ENCODE measurements at places on chromosomes 5 and 9.
A peak's percentile ranks its signal among the peaks of the same experiment; 100 is the strongest.

DNA sequence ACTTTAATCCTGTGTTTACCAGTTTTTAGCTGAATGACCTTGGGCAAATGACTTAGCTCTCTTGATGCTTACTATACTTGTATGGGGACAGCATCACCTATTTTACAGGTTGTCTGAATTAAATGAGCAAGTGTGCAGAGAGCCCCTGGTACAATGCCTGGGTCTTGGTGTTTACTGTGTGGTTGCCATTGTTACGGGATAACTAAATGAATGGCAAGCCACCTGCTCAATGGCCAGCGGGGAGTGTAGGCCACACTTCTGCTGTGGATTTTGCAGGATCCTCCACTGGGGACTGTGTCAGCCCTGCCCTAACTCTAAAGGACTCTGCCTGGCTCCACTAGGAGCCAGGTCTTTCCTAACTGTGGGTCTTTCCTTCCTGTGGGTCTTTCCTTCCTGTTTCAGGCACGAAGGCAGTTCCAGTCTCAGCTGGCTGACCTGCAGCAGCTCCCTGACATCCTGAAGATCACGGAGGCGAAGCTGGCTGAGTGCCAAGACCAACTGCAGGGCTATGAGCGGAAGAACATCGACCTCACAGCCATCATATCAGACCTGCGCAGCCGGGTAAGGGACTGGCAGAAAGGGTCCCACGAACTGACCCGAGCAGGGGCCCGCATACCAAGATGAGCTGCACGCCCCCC lies 10.3 kb upstream of the GLE1 start:
- no peak for DNase-seq
- H3K4me1 ChIP-seq, result no peaks in the 10 kb centered on the region
- H3K36me3 ChIP-seq, result peaks cover 40% of the 10 kb centered on the region
- no peak overlapping the region for H3K4me3 ChIP-seq
- H3K27me3 ChIP-seq, result no peaks in the 10 kb centered on the region
- no peak overlapping the region for H3K27ac ChIP-seq

GRCh38 chr5:17001428-17001827 lies 65.3 kb upstream of the MYO10 start:
- H3K4me1 ChIP-seq, result no peaks in the 10 kb centered on the region
- no peaks in the 10 kb centered on the region for H3K36me3 ChIP-seq
- no peaks in the 10 kb centered on the region for H3K27me3 ChIP-seq
- no peak overlapping the region for H3K4me3 ChIP-seq
- no peak overlapping the region for H3K27ac ChIP-seq

DNA sequence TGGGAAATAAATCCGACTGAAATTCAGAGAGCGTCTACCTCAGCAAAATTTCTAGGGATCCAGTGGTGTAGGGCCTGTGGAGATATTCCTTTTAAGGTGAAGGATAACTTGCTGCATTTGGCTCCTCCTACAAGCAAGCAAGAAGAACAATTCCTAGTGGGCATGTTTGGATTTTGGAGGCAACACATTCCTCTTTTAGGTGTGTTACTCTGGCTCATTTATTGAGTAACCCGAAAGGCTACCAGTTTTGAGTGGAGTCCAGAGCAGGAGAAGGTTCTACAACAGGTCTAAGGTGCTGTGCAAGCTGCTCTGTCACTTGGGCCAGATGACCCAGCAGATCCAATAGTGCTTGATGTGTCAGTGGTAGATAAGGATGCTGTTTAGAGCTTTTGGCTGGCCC lies 862.4 kb upstream of the CDH9 start:
- H3K36me3 ChIP-seq, result no peaks in the 10 kb centered on the region
- no peak overlapping the region for H3K4me3 ChIP-seq
- no peaks in the 10 kb centered on the region for H3K4me1 ChIP-seq
- H3K27ac ChIP-seq, result no peak overlapping the region

GRCh38 chr5:55445791-55446190 lies 89.0 kb downstream of the PLPP1 start:
- H3K4me1 ChIP-seq, result no peaks in the 10 kb centered on the region
- no peaks in the 10 kb centered on the region for H3K36me3 ChIP-seq
- no peak overlapping the region for H3K4me3 ChIP-seq
- no peak overlapping the region for H3K27ac ChIP-seq
- no peak for DNase-seq

- no peak overlapping the region for H3K4me3 ChIP-seq
- H3K27me3 ChIP-seq, result peaks cover 19% of the 10 kb centered on the region
- DNase-seq, result no peak
- H3K4me1 ChIP-seq, result peaks cover 3% of the 10 kb centered on the region
- H3K27ac ChIP-seq, result no peak overlapping the region
- peaks cover 2% of the 10 kb centered on the region for H3K36me3 ChIP-seq
Measured at GRCh38 chr5:96326902-96327301, 106.1 kb downstream of the PCSK1 start.

DNA sequence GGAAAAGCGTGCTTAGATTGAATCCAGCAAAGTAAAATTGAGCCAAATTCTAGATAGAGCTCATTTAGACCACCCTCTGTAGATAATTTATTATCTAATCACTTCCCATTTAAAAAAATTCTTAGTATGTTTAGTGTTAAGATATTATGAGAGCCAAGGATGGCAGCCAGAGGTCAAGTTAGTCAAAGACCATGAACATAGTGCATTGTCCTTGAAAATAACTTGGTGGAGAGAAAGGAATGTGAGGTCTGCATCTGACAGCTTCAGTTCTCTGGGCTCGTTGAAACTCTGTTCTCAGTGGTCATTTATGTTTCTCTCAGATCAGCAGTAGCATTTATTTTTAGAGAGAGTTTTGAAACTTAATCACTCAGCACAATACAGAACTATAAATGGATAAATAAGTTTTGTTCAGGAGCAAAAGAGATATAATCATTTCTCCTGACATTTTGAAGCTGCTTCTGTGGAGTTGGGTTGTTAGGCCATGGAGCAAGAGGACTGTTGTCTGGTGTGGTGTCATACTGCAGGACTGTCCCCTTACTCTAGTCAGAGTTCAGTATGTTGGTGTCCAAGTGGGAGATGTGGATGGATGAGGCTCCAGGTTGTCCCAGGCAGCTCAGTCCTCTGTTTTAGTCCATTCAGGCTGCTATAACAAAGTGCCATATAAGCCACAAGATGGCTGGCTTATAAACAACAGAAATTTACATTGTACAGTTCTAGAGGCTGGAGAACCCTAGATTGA lies 337.7 kb downstream of the FBXL7 start:
- no peaks in the 10 kb centered on the region for H3K27me3 ChIP-seq
- no peak overlapping the region for H3K27ac ChIP-seq
- H3K36me3 ChIP-seq, result no peaks in the 10 kb centered on the region
- H3K4me1 ChIP-seq, result no peaks in the 10 kb centered on the region
- no peak for DNase-seq

GRCh38 chr5:43190755-43191603 lies 1.0 kb upstream of the NIM1K start:
- DNase-seq, result no peak
- H3K4me1 ChIP-seq, result peaks cover 29% of the 10 kb centered on the region
- peaks cover 8% of the 10 kb centered on the region for H3K36me3 ChIP-seq
- H3K4me3 ChIP-seq, result peak overlapping the region; percentile 73
- H3K27me3 ChIP-seq, result peaks cover 26% of the 10 kb centered on the region

DNA sequence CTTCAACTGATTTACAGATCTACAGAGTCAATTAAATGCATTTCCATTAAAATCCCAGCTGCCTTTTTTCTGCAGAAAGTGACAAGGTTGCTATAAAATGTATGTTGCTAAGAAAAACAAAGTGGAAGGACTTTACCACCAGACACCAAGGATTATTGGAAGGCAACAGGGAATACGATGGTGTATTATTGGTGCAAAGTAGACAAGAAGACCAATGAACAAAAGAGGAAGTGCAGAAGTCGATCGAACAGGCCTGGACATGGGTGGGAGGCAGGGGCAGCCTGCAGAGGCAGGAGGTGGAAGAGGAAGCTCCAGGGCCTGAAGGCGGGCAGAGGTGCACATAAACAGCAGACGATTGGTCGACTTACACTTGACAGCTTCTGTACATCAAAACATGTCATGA lies 10.6 kb upstream of the SLC6A19 start:
- H3K27ac ChIP-seq, result no peak overlapping the region
- H3K4me3 ChIP-seq, result no peak overlapping the region
- peaks cover 23% of the 10 kb centered on the region for H3K27me3 ChIP-seq
- no peaks in the 10 kb centered on the region for H3K4me1 ChIP-seq
- no peaks in the 10 kb centered on the region for H3K36me3 ChIP-seq

DNA sequence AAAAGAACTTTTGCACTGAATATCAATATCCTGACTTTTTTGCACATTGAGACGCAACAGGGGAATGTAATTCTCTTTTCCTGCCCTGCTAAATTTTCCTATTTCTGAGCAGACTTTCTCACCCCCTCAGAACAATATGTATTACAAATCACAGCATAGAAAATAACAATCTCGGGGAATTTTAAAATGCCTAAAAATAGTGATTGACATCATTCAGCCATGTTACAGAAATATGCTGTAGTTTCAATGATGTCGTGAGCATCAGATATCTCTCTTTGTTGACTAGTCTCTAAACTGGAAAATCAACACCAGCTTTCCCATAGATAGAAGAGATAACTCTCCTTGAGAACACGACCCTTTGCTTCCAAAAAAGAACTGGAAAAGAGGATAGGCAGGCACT lies 166.7 kb downstream of the ZDHHC21 start:
- H3K4me3 ChIP-seq, result no peak overlapping the region
- H3K27me3 ChIP-seq, result peaks cover 20% of the 10 kb centered on the region
- no peaks in the 10 kb centered on the region for H3K36me3 ChIP-seq
- H3K4me1 ChIP-seq, result no peaks in the 10 kb centered on the region

DNA sequence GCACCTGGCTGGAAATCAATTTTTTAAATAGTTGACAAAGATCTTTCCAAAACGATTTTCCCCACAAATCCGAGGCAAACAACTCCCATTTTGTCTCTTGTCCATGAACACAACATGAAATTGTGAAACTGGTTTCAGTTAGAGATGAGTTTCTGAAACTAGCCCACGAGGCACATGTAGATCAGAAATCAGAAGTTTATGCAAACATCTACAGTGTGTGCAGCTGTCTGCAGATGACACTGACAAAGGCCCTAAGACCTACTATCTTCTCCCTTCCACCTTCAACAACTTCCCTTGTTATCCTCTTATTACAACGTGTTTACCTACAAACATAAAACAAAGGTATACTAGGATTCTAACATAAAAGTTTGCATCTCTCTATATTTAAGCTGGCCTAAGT lies 183.3 kb downstream of the DIRAS2 start:
- H3K4me1 ChIP-seq, result no peaks in the 10 kb centered on the region
- H3K27me3 ChIP-seq, result peaks cover 4% of the 10 kb centered on the region
- no peaks in the 10 kb centered on the region for H3K36me3 ChIP-seq
- DNase-seq, result no peak

DNA sequence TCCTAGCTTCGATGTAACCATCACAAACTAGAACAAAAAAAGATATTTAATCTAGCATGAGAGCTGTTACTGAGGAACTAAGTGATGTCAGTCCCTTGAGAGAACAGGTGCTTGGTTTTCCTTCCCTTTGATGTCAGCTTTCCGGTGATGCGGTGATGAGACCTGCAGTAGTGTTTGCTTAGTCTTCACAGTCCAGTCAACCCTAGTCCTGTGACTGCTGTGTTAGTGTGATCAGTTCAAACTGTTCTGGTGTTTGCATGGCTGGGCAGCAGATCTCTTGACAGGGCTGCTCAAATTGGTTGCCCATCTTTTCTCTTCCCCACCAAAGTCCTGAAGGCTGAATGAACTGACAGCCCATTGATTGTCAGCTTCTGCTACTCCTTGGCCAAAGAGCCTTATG lies 608.6 kb upstream of the DAB2 start:
- no peak overlapping the region for H3K27ac ChIP-seq
- DNase-seq, result no peak
- no peaks in the 10 kb centered on the region for H3K4me1 ChIP-seq

DNA sequence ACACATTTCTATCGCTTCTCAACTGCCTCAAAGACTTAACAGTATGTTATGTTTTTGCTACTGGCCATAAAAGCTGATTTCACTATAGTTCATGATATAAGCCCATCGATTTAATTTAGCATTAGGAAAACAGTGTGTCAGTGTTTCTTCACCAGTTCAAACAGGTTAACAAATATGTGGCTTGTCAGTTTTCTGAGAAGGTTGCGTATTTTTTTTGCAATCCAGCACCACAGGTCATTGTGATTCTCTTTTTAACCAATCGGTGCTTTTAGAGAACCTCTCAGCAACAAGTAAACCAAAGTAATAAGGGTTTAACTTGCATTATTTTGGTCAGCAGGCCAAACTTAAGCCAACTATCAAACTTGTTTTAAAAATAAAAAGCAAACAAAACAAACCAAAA lies 409.6 kb downstream of the NFIB start:
- DNase-seq, result no peak
- H3K4me1 ChIP-seq, result no peaks in the 10 kb centered on the region
- no peaks in the 10 kb centered on the region for H3K27me3 ChIP-seq
- H3K36me3 ChIP-seq, result no peaks in the 10 kb centered on the region

- H3K4me3 ChIP-seq, result no peak overlapping the region
- DNase-seq, result no peak
- no peaks in the 10 kb centered on the region for H3K4me1 ChIP-seq
- no peak overlapping the region for H3K27ac ChIP-seq
- H3K27me3 ChIP-seq, result no peaks in the 10 kb centered on the region
- no peaks in the 10 kb centered on the region for H3K36me3 ChIP-seq
Measured at GRCh38 chr9:31608416-31608815, 776.0 kb upstream of the ACO1 start.

- H3K36me3 ChIP-seq, result no peaks in the 10 kb centered on the region
- H3K4me3 ChIP-seq, result no peak overlapping the region
- peaks cover 10% of the 10 kb centered on the region for H3K27me3 ChIP-seq
- no peaks in the 10 kb centered on the region for H3K4me1 ChIP-seq
Measured at GRCh38 chr5:109199799-109200620, 209.8 kb downstream of the PJA2 start.

DNA sequence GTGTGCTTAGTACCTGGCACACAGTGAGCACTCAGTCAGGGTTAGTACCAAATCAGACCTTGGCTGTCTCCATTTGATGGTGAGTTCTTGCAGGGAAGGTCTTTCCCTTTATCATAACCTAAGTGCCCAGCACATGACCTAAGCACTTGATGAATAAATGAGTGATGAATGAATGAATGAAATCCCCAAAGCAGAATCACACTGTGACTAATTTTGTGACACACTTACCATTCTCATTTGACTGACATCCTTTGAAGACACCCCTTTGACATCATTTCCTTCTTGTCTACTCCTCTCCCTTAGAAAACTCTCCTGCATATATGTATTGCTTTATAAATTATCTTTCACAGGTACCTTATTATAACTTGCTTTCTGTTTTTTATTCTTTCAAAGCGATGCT lies 130.2 kb upstream of the ELL2 start:
- H3K4me1 ChIP-seq, result no peaks in the 10 kb centered on the region
- H3K27ac ChIP-seq, result no peak overlapping the region
- DNase-seq, result no peak
- H3K27me3 ChIP-seq, result no peaks in the 10 kb centered on the region

- H3K4me1 ChIP-seq, result no peaks in the 10 kb centered on the region
- no peak overlapping the region for H3K27ac ChIP-seq
- H3K36me3 ChIP-seq, result no peaks in the 10 kb centered on the region
- no peaks in the 10 kb centered on the region for H3K27me3 ChIP-seq
Measured at GRCh38 chr5:4520559-4520958, 619.6 kb upstream of the ADAMTS16 start.

GRCh38 chr9:95506678-95507463 lies 9.9 kb downstream of the PTCH1 start:
- peaks cover 41% of the 10 kb centered on the region for H3K27me3 ChIP-seq
- peak overlapping the region; percentile 99 for H3K4me3 ChIP-seq
- H3K4me1 ChIP-seq, result peaks cover 33% of the 10 kb centered on the region
- DNase-seq, result peak; percentile 48

GRCh38 chr9:71769175-71770161 lies 1.2 kb upstream of the CEMIP2 start:
- peak overlapping the region; percentile 84 for H3K27ac ChIP-seq
- no peaks in the 10 kb centered on the region for H3K27me3 ChIP-seq
- H3K4me1 ChIP-seq, result peaks cover 33% of the 10 kb centered on the region
- peaks cover 9% of the 10 kb centered on the region for H3K36me3 ChIP-seq

- no peaks in the 10 kb centered on the region for H3K27me3 ChIP-seq
- no peak overlapping the region for H3K27ac ChIP-seq
- DNase-seq, result no peak
- H3K36me3 ChIP-seq, result no peaks in the 10 kb centered on the region
Measured at GRCh38 chr5:158326256-158326655, 467.3 kb upstream of the CLINT1 start.
